COLO829 (cell line): ENCODE measurements at places on chromosomes 1 and 21.

GRCh38 chr1:232886271-232886670 lies 64.1 kb upstream of the NTPCR start:
- DNase-seq: no peak

DNA sequence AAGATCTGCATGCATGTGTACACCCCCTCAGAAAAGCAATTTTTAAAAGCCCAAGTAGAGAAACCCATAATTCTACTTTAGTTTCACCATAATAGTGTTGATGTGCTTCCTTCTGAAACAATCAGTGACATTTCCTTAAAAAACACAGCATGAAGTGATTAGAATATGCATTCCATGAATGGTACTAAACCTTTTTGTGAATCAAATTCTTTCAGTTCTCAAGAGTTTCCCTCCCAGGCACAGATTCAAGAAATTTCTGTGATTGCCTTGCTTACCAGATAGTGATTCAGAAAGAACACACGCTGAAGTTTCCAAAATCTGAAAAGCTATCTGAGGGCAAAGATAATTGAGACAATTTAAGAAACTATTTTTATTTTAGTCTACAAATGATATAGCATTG lies 136.4 kb upstream of the ADGRL2 start:
- no peak for DNase-seq

DNA sequence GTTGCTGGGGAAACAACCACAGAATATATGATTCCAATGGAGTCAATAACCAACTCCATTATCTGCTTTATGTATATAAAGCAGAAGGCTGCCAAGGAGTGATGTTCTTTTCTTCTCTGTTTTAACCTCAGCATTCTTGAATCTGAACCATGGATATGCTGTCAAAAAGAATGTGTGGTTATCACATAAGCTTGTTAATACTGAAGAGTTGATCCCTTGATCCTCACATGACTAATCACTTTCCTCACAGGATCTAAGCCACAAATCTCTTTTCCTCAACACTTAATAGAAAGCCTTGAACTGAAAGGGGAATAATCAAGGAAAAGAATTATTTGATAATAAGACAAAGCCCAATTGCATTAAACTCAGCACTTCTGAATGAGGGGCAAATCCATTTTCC lies 271.3 kb upstream of the KIAA0040 start:
- DNase-seq: no peak

GRCh38 chr1:27176323-27176722 lies 21.4 kb upstream of the SLC9A1 start:
- no peak for DNase-seq

GRCh38 chr1:91513160-91513559 lies 12.5 kb downstream of the CDC7 start:
- DNase-seq: no peak

GRCh38 chr1:200174525-200175295 lies 147.2 kb downstream of the NR5A2 start:
- no peak for DNase-seq

DNA sequence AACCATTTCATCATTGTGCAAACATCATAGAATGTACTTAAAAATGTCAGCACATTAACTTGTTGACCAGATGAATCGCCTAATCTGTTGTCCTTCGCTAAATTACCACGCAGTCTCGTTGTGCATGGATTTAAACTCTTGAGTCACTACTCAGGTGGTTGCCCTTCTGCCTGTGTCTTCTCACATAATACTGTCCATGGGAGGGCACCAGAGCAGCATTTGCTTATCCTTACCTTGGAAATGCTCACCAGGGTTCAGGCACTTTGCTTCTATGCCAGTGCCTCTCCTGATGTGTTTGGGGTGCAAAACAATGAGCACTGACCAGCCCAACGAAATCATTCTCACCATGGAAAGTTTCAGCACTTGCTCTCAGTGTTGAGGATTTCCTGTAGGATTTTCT lies 559.9 kb downstream of the RWDD3 start:
- no peak for DNase-seq

DNA sequence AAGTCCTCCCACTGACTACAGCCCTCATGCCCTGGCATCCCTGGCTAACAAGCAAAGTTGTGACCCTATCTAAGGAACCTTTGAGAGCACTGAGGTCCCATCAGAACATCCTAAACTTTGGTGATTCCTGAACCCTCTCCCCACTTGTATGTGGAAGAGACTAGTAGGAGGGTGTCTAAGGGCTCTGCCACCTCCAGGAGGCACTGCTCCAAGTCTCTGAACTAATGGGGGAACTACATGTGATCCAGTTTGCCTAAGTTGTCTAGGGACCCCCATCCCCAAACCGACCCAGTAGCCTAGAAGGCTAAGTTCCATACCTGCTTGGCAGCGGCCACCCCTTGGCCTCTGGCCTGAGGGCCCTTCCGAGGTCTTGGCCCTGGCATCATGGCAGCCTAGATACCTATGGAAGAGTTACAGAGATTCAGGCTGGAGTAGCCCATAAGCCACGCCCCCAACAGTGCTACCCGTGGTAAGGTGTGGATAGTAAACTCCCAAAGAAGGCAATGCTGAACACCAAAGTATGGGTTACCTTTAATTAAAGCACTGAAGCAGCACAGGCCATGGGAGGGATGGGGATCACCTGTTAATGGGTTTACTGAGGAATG lies 1.7 kb downstream of the CC2D1B start:
- DNase-seq: no peak

GRCh38 chr1:36599828-36600227 lies 117.1 kb upstream of the CSF3R start:
- no peak for DNase-seq

- no peak for DNase-seq
These were observed 5.9 kb upstream of the PAFAH2 start for GRCh38 chr1:26003756-26004155.

- DNase-seq: no peak
These were observed 5.3 kb downstream of the GPR3 start for GRCh38 chr1:27397749-27398148.

GRCh38 chr1:67616394-67616985 lies 68.5 kb upstream of the GADD45A start:
- peak; percentile 15 for DNase-seq

DNA sequence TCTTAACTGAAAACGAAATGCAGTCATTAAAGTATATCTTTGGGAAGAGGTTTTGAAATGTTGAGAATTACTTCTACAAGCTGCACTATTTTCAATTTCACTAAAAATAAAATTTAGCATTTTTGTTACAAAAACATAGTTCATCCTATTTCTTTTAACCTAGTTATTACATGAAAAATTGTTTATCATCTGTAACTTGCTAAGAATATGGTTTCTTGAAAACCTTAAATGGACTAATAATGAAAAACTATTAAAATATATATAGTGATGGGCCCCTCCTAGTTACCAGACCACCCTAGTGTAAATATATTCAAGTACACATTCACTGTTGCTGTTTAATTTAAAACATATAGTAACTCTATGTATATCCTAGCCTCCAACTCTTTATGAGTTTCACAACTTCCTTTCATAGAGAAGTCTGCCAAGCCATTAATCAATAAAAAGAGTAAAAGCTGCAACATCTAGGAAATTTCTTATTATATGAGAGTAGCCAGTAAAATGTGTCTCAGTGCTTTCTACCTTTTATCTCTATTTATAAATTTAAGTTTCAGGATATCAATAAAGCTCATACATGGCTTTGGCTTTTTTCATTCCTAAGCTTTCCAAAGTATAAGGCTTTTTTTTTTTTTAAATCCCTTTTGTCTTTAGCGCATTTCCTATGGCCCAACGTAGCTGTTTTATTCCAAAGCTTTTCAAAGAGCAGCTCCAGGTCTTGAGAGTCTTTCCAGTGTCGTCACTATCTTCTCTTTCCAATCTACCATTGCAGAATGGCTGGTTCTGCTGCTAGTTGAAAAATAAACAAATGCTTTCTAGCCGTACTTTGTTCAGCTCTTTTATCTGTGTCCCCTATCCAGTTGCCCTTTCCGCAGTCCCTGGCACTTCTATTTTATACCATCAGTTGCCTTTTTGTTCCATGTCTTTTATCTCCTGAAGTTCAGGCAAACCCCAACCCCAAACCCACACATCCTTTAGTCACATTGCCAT lies 6.5 kb downstream of the IRF2BP2 start:
- DNase-seq: no peak

GRCh38 chr1:186967656-186968394 lies 139.1 kb downstream of the PLA2G4A start:
- no peak for DNase-seq

GRCh38 chr1:89037186-89037585 lies 14.5 kb upstream of the GBP3 start:
- DNase-seq: no peak

GRCh38 chr1:3858231-3858981 lies 1.1 kb downstream of the DFFB start:
- no peak for DNase-seq

- peak; percentile 59 for DNase-seq
These were observed 7.3 kb upstream of the DEDD start for GRCh38 chr1:161139766-161140165.

GRCh38 chr1:80367058-80367457 lies 1360.5 kb upstream of the ADGRL4 start:
- DNase-seq: no peak

DNA sequence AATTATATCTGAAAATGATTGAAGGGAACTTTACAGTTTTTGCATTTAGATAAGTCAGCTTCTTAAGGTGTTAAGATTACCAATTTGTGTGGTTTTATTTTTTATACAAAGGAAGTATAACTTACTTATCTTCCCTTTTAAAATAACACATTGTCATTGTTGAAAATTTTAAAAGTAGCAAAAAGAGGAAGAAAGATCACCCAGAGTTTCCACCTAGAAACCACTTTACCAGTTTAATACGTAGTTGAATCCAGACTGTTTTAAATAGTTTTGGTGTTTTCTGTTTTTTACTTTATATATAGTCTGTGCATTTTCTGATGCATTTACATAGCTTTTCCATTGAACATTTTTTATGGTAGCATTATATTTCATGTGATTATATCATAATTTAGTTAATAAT lies 6.1 kb downstream of the CCDC18 start:
- no peak for DNase-seq

DNA sequence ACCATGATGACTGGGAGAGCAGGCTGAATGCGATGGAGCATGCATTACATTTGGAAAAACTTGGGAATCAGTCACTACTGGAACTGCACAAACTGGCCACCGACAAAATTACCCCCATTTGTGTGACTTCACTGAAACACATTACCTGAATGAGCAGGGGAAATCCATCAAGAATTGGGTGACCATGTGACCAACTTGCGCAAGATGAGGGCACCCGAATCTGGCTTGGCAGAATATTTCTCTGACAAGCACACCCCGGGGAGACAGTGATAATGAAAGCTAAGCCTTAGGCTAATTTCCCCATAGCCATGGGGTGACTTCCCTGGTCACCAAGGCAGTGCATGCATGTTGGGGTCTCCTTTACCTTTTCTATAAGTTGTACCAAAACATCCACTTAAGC lies 9.1 kb downstream of the SNIP1 start:
- DNase-seq: no peak

GRCh38 chr1:44616991-44617702 lies 57.1 kb downstream of the TMEM53 start:
- DNase-seq: no peak
